Vagina (tissue), 2 donors: ENCODE measurements at places on chromosomes 13 and 19. TPM values are rescaled to one million over a fixed set of nuclear protein-coding genes. Genes with fewer than 3 reads are reported as not detected.

DNA sequence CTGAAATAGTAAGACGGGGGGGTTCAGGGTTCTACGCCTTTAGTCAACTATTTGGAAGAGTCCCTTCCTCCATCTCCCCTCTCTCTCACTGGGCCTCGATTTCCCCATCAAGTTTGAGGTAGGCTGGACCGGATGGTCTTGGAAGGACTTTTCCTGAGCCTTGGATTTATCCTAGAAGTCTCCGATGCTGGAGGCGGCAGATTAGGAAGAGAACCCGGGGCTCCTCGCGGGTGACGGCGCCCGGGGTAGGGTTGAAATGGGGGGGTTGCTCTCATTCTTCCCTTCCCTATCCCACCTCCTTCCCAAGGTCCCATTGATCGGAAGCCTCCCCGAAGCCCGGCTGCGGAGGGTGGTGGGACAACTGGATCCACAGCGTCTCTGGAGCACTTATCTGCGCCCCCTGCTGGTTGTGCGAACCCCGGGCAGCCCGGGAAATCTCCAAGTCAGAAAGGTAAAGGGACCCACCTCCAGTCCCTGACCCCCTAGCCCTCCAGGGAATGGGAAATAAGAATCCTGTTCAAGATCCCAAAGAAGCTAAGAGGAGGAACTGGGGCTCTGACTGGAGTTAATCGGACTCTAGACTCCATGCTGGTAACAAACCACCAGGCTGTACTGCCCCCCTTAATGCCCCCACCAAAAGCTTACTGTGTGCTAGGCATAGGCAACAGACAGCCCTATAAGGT is 781 bp downstream of the QPCTL start:
- DNase-seq = no peak
- H3K4me1 ChIP-seq = peaks cover 23% of the 10 kb centered on the region
- H3K36me3 ChIP-seq = no peaks in the 10 kb centered on the region
- H3K4me3 ChIP-seq = peak overlapping the region; percentile 68
- H3K27me3 ChIP-seq = no peaks in the 10 kb centered on the region

DNA sequence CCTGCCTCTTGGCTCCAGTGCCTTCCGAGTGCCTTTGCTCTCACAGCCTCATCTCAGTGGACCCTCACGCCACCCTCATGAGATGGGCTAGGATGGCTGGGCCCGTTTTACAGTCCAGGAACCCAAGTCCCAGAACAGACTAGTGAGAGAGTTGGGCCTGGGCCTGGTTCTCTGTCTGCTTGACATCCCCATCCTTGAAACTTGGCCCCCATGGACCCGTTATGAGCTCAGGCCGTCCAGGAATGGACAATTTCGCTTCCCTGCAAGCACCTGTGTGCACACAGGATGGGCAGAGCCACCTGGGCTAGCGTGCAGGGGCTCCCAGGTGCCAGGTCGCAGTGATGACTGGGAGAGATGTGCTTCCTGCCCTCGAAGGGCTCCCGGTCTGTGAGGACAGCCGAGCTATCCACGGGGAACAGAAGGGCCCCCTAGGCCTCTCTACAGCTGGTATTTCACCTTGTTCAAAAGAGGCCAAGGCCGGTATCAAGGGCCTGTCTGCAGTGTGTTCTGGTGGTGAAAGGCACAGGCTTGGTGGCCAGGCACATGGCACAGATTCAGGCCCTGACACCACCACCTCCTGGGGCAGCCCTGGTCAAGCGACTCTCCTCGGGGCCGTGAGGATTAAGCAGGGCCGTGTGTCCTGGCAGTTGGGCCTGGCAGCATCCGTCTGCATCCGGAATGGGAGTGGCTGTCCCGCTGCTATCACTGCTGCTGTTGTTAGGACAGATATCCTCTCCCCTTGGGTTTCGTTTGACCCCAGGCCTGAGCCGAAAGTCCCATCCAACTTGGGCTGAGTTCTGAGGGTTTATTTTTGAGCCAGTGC is 38.9 kb downstream of the CAPN12 start:
- no peak for DNase-seq
- peaks cover 2% of the 10 kb centered on the region for H3K36me3 ChIP-seq
- no peaks in the 10 kb centered on the region for H3K27me3 ChIP-seq
- H3K4me1 ChIP-seq = peaks cover 50% of the 10 kb centered on the region
- peak overlapping the region; percentile 49 for H3K27ac ChIP-seq

GRCh38 chr19:3474010-3474409 is 6.3 kb downstream of the SMIM24 start:
- H3K27ac ChIP-seq = no peak overlapping the region
- no peaks in the 10 kb centered on the region for H3K27me3 ChIP-seq
- H3K36me3 ChIP-seq = no peaks in the 10 kb centered on the region

DNA sequence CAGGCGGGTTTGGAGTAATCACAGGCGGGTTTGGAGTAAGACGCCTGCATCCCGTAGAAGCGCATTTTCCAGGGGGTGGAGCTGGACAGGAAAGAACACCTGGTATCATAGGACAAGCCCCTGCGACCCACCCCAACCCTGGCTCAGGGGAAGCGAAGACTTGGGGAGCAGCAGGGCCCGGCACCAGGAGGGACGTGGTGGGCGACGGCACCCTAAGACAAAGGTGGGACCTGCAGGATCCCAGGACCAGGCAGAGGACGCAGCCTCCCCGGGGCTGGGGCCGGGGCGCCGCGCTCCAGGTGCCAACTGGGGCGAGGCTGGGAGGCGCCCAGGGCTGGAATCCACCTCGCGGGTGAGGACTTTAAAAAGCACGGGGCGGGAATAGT is 520 bp downstream of the ZNF600 start:
- H3K27ac ChIP-seq = peak overlapping the region; percentile 69
- no peaks in the 10 kb centered on the region for H3K27me3 ChIP-seq
- H3K4me1 ChIP-seq = peaks cover 23% of the 10 kb centered on the region
- H3K36me3 ChIP-seq = no peaks in the 10 kb centered on the region
- DNase-seq = no peak

The ZNF30 gene
- 2.5 TPM for total RNA-seq
